Stimulated activated CD4-positive, alpha-beta T cell treated with anti-CD3 and anti-CD28 coated beads, TNF-alpha, amount 100 ng/mL, for 1 hour (primary cell): ENCODE measurements at places on chromosomes 16 and 17.

DNA sequence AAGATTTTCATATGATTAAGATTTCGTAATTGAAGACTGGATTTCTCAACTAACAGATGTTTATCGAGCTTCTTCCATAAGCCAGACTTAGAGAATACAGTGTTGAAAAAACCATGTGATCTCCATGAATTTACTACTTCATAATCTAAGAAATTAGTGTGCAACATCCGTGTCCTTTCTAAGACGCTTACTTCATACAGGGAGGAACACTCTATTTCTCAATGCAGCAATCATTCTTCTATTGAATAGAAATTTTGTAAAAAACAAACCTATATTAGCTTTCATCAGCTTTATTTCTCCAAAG lies 946.3 kb downstream of the KCNJ2 start:
- DNase-seq = no peak

DNA sequence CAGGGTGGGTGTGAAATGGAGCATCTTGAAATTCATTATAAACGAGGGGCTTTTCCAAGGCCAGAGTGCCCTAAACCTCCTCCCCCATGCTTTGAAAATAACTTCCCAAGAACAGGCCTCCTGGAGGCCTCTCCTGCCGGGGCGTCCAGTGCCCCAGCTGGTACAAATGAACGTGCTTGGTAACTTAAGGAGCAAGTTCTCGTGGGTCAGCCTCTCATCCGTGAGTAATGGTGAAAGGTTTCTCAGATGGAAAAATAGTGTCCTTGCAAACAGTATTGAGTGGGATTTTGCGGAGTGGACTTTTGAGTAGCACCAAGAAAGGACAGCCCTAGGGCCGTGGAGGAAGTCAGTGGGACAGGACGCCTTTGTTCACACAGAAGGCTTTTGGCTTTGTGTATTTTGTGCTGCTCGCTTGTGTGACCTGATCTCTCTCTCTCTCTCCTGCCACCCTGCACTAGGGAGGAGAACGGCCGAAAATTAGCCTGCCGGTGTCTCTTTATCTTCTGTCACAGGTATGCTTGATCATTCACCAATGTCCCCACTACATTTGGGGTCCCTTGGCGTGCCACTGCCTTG lies 34.6 kb downstream of the CLEC16A start:
- no peak for DNase-seq

DNA sequence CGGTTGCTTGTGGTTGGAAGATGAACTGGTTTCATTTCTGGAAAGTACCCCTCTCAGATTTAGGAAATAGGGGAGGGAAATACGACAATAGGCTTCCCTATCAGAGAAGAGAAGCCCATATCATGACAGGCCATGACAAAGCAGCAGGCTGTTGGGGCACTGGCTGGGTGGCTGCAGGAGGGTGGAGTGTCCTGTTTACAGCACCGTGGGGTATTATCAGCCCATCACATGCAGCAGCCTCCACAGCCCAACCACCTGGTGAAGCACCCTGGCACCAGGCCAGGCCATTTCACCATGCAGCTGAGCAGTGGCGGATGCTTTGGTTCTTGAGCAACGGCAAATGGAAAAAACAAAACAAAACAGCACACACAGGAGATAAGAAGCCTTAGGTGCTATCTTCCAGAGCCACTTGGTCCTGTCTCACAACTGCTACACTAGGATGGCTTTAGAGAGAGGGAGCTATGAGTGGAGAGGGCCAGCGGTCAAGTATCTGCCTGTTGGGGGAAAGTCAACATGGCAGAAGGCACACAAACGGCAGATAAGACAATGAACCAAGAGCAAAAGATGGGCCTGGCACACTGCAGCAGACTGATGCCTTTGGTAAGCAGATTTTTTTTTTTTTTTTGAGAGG lies 24.2 kb downstream of the FAM117A start:
- peak; percentile 93 for DNase-seq

- no peak for DNase-seq
These were observed 16.7 kb downstream of the ZFPM1 start for GRCh38 chr16:88469615-88470395.
